ENCODE measurements at places on chromosomes 12 and 14.

- DNase-seq: no peak
Observed at GRCh38 chr12:34219046-34219770, 196.9 kb downstream of the ALG10 start.

- DNase-seq: no peak
Observed at GRCh38 chr12:18394742-18395141, 133.4 kb downstream of the PIK3C2G start.

DNA sequence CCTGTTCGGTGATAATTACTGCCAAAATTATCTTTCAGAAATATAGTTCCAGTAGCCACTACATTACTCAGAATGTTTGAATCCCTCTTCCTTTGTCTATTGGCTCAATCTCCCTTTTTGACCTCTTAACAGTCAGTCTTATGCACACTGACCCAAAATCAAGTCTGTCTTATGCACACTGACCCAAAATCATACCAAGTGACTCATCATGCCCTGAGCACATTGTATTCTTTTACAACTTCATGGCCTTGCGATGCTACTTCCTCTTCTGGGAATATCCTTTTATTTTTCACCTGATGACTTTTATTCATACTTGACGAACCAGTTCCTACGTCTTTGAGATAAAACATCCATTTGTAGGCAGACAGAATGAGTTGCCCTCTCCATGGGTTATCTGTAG lies 182.3 kb downstream of the NPAS3 start:
- no peak for DNase-seq

- no peak for DNase-seq
Observed at GRCh38 chr12:6132496-6132895, 8.0 kb upstream of the VWF start.

- DNase-seq: no peak
Observed at GRCh38 chr12:124921200-124922031, 7.0 kb upstream of the UBC start.

Measured in stimulated activated naive CD4-positive, alpha-beta T cell treated with Interleukin-2 at 50 U/mL for 16 hours (primary cell).